ENCODE measurements at places on chromosomes 3 and 15. TPM values are rescaled to one million over a fixed set of nuclear protein-coding genes. Genes with fewer than 3 reads are reported as not detected.

GRCh38 chr3:58065700-58066167 lies 57.5 kb downstream of the FLNB start:
- peaks cover 29% of the 10 kb centered on the region for H3K36me3 ChIP-seq
- no peak for DNase-seq
- no peak overlapping the region for H3K4me3 ChIP-seq
- H3K4me1 ChIP-seq: peaks cover 73% of the 10 kb centered on the region

- no peaks in the 10 kb centered on the region for H3K27me3 ChIP-seq
- DNase-seq: no peak
- H3K4me3 ChIP-seq: no peak overlapping the region
These were observed 31.6 kb downstream of the PRKCD start for GRCh38 chr3:53192608-53193007.

GRCh38 chr3:176415661-176416295 lies 781.5 kb downstream of the TBL1XR1 start:
- H3K4me3 ChIP-seq: no peak overlapping the region
- no peaks in the 10 kb centered on the region for H3K4me1 ChIP-seq
- no peak for DNase-seq
- no peaks in the 10 kb centered on the region for H3K36me3 ChIP-seq

Gene DUOX2
- total RNA-seq: not detected

DNA sequence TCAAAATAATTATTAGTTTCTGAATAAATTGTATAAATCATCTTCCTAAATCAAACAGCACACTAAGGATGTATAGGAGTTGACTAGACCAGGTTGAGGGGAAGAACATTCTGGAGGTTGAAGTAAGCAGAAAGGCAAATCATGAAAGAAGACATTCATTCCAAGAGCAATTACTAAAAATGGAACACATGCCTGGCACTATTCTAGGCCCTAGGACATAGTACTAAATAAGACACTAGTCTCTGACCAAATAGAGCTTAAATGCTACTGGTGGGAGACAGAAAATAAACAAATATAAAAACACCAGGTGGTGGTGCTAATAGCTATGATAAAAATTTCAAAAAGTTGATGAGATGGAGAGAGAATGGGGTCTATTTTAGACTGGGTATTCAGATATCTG lies 190.1 kb downstream of the TBC1D5 start:
- H3K27me3 ChIP-seq: no peaks in the 10 kb centered on the region
- no peak overlapping the region for H3K4me3 ChIP-seq
- no peaks in the 10 kb centered on the region for H3K36me3 ChIP-seq
- H3K27ac ChIP-seq: no peak overlapping the region
- no peaks in the 10 kb centered on the region for H3K4me1 ChIP-seq
- DNase-seq: no peak

- no peak overlapping the region for H3K27ac ChIP-seq
- no peaks in the 10 kb centered on the region for H3K4me1 ChIP-seq
- no peaks in the 10 kb centered on the region for H3K27me3 ChIP-seq
- H3K36me3 ChIP-seq: no peaks in the 10 kb centered on the region
These were observed 219.5 kb upstream of the CBLB start for GRCh38 chr3:106088304-106088703.

DNA sequence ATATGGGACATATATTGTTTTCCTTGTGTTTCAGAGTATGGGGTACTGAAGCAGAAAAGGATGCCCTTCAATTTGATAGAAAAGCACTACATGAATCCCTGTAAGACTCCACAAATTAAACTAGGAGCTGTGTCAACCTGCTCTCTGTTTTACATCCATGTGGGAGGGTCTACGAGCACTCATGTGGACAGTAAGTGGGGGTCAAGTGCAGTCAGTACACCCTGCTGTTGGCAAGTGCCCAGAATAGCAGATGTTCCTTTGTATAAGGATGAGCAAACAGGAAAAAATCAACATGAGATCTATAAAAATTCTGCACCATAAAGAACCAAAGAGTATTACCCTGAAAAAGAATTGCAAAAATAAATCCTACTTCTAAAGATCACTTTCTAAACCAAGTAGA lies 659.9 kb downstream of the SI start:
- H3K27me3 ChIP-seq: no peaks in the 10 kb centered on the region

- DNase-seq: no peak
- no peaks in the 10 kb centered on the region for H3K4me1 ChIP-seq
- H3K4me3 ChIP-seq: no peak overlapping the region
These were observed 335.2 kb upstream of the CTDSPL start for GRCh38 chr3:37526511-37526910.

Gene ECE2
- not detected for total RNA-seq

Gene C3orf85
- not detected for total RNA-seq

DNA sequence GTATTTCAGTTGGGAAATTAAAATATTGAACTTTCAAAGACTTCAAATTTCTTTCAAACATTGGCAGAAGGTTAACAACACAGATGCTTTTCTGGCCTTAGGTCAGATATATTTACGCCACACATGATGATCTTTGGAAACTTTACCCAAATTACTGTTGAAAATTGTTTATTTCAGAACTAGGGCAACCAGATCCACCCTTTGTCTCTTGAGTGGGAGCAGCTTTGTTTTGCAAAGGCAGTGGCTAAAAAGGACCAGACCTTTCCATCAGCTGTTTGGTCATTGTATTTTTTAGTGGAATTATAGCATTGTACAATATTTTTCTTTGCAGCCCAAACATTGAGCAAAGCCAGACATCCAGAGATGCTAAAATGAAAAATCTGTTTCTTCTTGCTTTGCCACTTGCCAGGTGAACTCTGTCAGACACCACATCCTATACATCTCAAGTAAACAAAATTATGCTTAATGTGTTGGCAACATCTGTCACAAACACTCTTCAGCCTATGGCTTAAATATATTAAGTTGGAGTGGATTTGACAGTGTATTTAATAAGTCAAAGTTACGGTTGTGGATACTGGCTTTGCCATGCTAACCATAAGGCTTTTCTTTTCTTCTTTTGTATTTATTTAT lies 651.9 kb downstream of the RBMS3 start:
- no peak overlapping the region for H3K27ac ChIP-seq
- DNase-seq: no peak
- no peaks in the 10 kb centered on the region for H3K36me3 ChIP-seq
- H3K4me1 ChIP-seq: peaks cover 22% of the 10 kb centered on the region
- no peak overlapping the region for H3K4me3 ChIP-seq

Gene AMIGO3
- total RNA-seq: 4.0 TPM

Gene CDHR4
- not detected for total RNA-seq

Gene FURIN
- 75.0 TPM for total RNA-seq

GRCh38 chr3:37096288-37096687 lies 78.1 kb downstream of the LRRFIP2 start:
- no peak overlapping the region for H3K4me3 ChIP-seq
- peaks cover 44% of the 10 kb centered on the region for H3K36me3 ChIP-seq
- no peaks in the 10 kb centered on the region for H3K27me3 ChIP-seq
- H3K4me1 ChIP-seq: peaks cover 22% of the 10 kb centered on the region
- peak overlapping the region; percentile 43 for H3K27ac ChIP-seq

GRCh38 chr3:27467545-27467944 lies 16.6 kb downstream of the SLC4A7 start:
- no peak overlapping the region for H3K4me3 ChIP-seq

GRCh38 chr15:50137330-50137761 lies 18.3 kb upstream of the ATP8B4 start:
- H3K4me3 ChIP-seq: no peak overlapping the region
- H3K27me3 ChIP-seq: no peaks in the 10 kb centered on the region
- H3K4me1 ChIP-seq: peaks cover 36% of the 10 kb centered on the region
- H3K36me3 ChIP-seq: no peaks in the 10 kb centered on the region
- peak; percentile 62 for DNase-seq

DNA sequence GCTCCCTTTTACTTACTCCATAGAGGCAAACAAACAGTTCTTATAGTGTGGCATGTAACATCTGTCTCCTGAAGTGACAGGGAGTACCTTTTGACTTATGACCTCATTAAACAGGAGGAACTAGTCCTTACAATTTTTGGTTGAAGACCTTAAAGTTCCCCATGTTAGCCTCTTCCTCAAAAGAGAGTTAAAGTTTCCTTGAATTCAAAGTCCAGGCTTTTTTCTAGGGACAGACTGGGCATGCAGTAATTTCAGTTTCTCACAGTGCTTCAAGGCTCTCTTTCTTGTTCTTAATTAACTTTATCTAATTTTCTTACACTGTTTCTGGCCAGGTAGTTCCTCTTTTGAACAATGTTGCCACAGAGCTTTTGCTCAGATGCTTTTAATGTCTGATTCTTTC lies 12.1 kb downstream of the GOLM2 start:
- no peak overlapping the region for H3K4me3 ChIP-seq
- DNase-seq: no peak
- peaks cover under 1% of the 10 kb centered on the region for H3K36me3 ChIP-seq
- no peaks in the 10 kb centered on the region for H3K27me3 ChIP-seq
- no peak overlapping the region for H3K27ac ChIP-seq

Gene UROC1
- total RNA-seq: not detected

DNA sequence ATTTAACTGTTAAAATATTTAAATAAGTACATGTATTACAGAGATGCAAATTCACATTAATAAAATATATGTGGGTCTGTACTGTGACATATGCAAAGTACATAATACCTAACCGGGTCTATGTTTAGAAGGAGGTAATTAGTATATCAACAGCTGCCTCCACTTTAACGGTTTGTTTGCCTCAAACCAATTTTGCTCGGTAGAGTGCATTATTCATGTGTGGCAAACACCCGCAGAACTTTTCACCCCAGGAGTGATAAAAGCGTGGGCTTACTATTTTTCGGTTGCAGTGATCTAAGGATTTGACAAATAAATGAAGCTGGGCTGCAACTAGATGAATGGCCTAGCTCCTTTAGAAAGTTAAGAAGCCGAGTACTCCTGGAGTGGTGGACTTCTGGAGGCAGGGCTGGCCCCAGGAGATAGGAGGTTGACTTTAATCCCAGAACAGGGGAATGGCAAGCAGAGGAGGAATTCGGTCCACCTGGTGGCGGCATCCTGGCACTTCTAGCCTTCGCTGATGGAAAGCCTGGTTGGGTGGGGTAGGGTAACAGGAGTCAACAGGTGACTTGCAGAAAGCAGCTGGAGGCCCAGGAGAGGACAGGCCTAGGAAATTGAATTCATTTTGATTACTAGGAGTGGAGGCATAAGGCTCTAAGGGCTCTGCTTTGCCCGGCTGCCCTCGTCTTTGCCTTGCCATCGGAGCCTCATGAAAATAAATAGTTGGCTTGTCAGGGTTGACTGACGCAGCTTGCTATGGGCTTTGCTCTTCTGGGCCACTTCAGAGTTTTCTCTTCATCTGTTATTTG lies 2.4 kb downstream of the SLCO3A1 start:
- no peak overlapping the region for H3K4me3 ChIP-seq
- peaks cover 18% of the 10 kb centered on the region for H3K4me1 ChIP-seq
- H3K27ac ChIP-seq: no peak overlapping the region
- H3K36me3 ChIP-seq: no peaks in the 10 kb centered on the region
- peaks cover 20% of the 10 kb centered on the region for H3K27me3 ChIP-seq

- DNase-seq: no peak
- H3K4me3 ChIP-seq: peak within 1 kb of the TSS; percentile 79
- peak within 1 kb of the TSS; percentile 94 for H3K27ac ChIP-seq
- H3K27me3 ChIP-seq: no peaks in the 10 kb centered on the region
These were observed at the start of gene BHLHE40 for GRCh38 chr3:4979428-4980228. BHLHE40 (plus strand) TSS chr3:4979437; CDS start chr3:4979719, 282 bp downstream.

- no peak overlapping the region for H3K27ac ChIP-seq
- DNase-seq: no peak
- peaks cover 7% of the 10 kb centered on the region for H3K4me1 ChIP-seq
- peaks cover 18% of the 10 kb centered on the region for H3K36me3 ChIP-seq
These were observed 18.7 kb downstream of the CTSH start for GRCh38 chr15:78925956-78926743.

Gene FOXP1
- 22.1 TPM for total RNA-seq

- no peaks in the 10 kb centered on the region for H3K4me1 ChIP-seq
- H3K4me3 ChIP-seq: no peak overlapping the region
- no peaks in the 10 kb centered on the region for H3K36me3 ChIP-seq
These were observed 838.5 kb downstream of the TUSC7 start for GRCh38 chr3:117547956-117548550.

- no peaks in the 10 kb centered on the region for H3K4me1 ChIP-seq
- H3K36me3 ChIP-seq: no peaks in the 10 kb centered on the region
- H3K4me3 ChIP-seq: no peak overlapping the region
- H3K27me3 ChIP-seq: no peaks in the 10 kb centered on the region
- no peak for DNase-seq
These were observed 297.9 kb downstream of the GABRG3 start for GRCh38 chr15:27268923-27269322.

GRCh38 chr3:156586905-156587759 lies 32.2 kb upstream of the SSR3 start:
- H3K36me3 ChIP-seq: no peaks in the 10 kb centered on the region
- no peak for DNase-seq
- no peak overlapping the region for H3K27ac ChIP-seq
- no peak overlapping the region for H3K4me3 ChIP-seq
